Mucosa of gallbladder (tissue), 1 donor: ENCODE measurements at places on chromosomes 6 and 20. TPM values are rescaled to one million over a fixed set of nuclear protein-coding genes. Genes with fewer than 3 reads are reported as not detected.

RWDD2A gene
- total RNA-seq: 5.9 TPM

CLPSL2 gene
- total RNA-seq: not detected

GSTA4 gene
- 19.9 TPM for total RNA-seq

LY6G6F gene
- not detected for total RNA-seq

CST5 gene
- not detected for total RNA-seq

CABLES2 gene
- 5.2 TPM for total RNA-seq

IRAK1BP1 gene
- 7.5 TPM for total RNA-seq

DNA sequence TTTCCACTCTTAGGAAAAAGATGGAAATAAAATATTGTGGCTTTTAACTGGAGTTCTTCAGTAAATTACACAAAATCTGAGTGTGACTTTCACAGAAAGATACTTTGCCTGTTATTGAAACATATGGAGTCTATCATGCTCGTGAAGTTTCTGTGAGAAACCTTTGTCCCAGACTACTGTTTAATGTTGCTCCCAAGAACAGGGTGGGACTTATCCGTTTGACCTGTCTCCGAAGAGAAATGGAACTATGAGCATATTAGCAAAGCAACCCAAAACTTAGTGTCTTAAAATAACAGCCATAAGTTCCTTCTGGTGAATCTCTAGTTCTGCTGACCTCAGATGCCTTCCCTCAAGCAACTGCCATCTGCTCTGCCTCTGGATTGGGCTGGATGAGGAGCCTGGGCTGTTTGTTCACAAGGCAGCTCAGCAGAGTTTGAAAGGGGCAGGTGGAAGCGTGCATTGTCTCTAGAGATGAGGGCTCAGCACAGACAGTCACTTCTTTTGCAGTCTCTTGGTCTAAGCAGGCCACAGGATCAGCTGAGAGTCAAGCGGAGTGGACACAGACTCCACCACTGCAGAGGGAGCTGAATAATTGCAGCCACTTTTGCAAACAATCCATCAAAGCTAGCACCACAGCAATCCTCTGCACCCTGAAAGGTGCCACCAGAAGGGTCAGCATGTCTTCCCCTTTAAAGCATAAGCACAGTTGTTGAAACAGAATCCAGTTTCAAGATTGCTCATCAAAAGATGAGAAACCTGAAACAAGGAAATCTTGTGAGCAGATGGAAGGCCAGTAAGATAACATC lies 52.8 kb downstream of the MYB start:
- DNase-seq: no peak

DNA sequence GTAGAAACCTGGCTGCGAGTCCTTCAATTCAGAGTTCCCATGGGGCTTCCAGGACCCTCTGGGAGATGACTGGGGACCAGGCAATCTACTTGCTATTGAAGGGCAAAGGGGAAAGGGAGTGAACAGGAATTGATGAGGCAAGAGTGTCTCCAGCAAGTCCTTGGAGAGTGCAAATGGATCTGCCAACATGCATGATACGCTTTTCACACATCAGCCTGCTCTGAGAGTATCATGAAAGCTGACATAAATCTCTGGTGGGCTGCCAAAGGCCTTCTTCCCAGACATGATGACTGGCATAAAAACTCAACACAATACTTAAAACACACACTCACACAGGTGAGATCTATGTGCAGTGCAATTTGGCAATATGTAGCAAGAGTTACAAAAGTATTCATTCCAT lies 759.1 kb downstream of the PTPRT start:
- no peak for DNase-seq

- no peak for DNase-seq
Observed at GRCh38 chr20:227439-228105, 514 bp downstream of the DEFB129 start.

GRCh38 chr20:52279706-52280105 lies 88.1 kb upstream of the ZFP64 start:
- no peak for DNase-seq

DNA sequence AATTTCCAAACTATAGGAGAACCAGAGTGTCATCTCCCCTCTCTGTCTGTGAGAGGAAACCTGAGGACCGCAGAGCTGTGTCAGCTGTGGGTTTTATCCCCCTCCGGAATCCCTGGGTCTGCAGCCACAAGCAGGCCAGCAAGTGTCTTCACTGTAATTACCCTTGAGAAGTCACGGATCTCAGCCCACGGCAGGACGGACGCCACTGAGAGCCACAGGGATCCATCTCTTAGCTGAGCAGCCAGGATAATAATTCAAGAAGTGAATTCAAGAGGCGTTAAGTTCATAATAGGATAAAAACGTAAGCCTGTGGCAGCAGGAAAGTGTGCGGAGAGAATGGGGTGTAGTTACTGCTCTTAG lies 37.0 kb downstream of the DLL1 start:
- no peak for DNase-seq

GRCh38 chr6:113375950-113376846 lies 480.9 kb upstream of the MARCKS start:
- no peak for DNase-seq

GRCh38 chr20:62831361-62831788 lies 14.5 kb downstream of the COL9A3 start:
- DNase-seq: no peak

GRCh38 chr6:100459592-100460184 lies 5.0 kb downstream of the SIM1 start:
- no peak for DNase-seq

GRCh38 chr6:11271228-11272020 lies 39.0 kb upstream of the NEDD9 start:
- no peak for DNase-seq

DNA sequence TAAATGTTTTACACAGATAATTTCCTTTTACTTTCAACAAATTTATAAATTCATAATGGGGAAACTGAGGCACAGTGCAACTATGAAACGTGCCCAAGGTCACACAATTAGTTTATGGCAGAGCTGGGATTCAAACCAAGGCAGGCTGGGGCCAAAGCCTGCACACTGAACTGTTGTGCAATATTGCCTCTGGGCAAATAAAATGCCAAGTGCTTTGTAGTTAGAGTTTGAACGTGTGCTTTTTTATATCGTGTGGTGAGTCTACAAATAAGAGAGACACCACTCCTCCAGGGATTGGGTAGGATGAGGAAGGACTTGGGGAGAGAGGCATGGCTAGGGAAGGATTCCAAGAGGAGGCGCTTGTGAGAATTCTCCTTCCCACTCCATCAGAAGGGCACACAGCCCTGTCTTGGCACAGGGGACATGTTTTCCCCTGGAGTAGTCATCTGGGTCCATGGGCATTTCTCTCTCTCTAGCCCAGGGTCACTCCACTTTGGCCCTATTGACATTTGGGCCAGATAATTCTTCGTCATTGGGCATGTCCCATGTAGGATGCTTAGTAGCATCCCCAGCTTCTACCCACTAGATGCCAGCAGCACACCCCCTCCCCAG lies 2.8 kb upstream of the CDH22 start:
- no peak for DNase-seq
